ENCODE measurements at places on chromosomes 1 and 21.

DNA sequence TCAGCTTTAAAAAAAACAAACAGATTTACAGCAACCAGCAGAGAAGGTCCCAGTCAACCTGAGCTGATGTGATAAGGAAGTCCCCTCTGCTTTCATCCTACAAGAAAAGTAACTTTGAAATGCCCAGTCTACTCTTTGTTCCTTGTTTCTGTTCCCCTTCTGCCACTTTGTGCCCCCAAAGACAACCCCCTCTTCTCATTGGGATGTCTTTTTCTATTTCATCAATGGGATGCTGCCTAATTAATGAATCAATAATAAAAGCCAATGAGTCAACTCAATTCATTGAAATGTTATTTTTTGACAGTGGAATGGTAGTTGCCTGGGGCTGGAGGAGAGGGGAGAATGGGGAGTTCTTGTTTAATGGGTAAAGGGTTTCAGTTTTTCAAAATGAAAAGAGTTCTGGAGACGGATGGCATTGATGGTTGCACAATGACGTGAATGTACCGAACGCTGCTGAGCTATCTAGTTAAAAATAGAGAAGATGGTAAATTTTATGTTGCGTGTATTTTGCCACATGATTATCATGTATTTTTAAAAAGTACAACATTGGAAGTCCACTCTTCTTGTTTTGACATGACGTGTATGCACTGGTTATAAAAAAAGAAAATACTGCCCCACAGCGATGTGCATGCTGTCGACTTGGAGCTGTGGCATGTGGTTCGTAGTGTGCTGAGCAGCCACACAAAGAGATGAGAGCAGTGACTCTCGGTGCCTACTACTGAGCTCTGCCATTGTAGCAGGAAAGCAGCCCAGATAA lies 22.4 kb upstream of the PADI2 start:
- DNase-seq = peak; percentile 71

DNA sequence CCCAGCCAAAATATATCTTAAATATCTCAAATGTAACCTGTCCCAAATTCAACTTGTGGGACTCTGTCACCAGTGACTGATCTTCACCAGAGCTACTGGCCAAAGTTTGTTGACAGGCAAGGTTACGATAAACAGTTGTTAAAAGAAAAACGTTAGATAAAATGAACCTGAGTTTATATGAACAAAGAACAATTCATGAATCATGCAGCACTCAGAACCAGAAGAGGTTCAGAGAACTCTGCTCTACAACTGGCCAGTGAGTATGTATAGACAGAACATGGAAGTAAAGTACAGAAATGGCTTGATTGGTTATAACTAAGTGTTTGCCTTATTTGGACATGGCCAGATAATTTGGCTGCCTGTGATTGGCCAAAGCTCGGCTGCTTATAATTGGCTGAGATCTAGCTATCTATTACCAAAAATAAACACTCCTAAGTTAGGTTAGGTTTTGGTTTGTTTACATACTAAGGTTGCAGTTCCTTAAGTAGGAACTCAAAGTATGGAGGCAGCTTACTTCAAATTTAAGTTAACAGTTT lies 25.5 kb downstream of the BTBD8 start:
- DNase-seq = no peak

DNA sequence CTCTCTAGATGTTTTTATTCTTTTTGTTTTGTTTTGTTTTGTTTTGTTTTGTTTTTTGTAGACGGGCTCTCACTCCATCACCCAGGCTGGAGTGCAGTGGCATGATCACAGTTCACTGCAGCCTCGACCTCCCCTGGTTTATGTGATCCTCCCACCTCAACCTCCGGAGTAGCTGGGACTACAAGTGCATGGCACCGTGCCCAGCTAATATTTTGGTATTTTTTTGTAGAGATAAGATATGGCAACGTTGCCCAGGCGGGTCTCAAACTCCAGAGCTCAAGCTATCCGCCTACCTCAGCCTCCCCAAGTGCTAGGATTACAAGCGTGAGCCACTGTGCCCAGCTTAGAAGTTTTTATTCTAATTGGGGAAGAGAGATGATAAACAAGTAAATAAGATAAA lies 13.3 kb upstream of the TP53BP2 start:
- DNase-seq = no peak

- no peak for DNase-seq
These were observed 5.5 kb upstream of the ELOVL1 start for GRCh38 chr1:43373066-43373940.
